AG04449 (cell line): ENCODE measurements at places on chromosomes 7 and 10.

GRCh38 chr7:22363756-22364422, 6.9 kb upstream of the RAPGEF5 start:
- DNase-seq: no peak

GRCh38 chr7:139259142-139259541, 28.1 kb downstream of the UBN2 start:
- no peak for DNase-seq

- peak; percentile 12 for DNase-seq
Observed at GRCh38 chr10:87589645-87590051, 70.0 kb upstream of the PAPSS2 start.

GRCh38 chr10:121079226-121079625, 228.1 kb downstream of the WDR11 start:
- no peak for DNase-seq

- DNase-seq: no peak
Observed at GRCh38 chr7:100021297-100021696, 5.9 kb downstream of the ZKSCAN1 start.

DNA sequence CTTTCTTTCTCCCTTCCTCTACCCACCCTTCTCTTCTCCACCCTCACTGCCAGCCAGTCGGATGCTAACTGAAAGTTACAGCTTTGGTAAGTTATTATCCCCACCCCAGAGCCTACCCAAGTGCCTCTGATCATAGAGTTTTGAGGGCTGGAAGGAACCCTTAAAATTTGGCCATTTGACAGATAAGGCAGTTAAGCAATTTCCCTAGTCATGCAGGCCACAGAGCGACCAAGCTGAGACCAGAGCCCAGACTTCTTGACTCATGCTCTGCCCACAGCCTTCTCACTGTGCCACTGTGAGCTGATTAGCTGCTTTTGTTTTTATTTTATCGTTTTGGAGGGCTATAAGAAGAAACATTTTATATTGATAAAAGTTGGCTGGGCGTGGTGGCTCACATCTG, 17.2 kb downstream of the SAP25 start:
- no peak for DNase-seq

DNA sequence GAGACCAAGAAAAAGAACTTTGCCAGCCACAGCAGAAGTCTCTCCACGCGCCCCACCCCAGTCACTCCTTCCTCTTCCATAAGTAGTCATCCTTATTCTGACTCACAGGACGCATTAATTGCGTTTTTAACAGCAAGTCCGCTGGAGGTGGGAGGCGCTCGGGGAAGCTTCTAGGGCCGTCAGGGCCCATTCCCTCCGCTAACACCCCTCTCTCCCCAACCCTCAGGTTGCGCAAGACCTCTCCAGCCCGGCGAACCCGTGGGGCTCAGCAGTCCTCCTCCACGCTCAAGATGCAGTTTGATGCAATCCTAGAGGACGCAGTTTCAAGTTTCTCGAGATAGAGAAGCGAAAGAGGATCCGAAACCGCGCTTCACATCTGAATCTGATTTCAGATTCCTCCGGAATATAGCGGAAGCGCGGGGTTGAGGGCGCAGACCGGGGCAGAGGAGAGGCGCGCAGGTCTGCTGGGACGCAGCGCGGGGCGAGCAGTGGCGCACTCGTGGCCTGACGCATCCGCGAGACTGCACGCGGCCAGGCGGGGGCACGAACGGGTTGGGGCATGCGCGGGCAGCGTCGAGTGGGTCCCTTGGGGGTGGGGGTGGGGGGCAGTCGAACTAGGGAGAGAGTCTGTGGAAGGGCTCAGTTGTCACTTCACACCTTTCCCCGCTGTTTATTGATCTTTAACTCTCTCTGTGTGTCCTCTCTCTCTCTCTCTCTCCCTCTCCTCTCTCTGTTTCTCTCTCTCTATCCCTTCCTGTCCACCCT, 37.8 kb upstream of the PSAP start:
- peak; percentile 44 for DNase-seq

DNA sequence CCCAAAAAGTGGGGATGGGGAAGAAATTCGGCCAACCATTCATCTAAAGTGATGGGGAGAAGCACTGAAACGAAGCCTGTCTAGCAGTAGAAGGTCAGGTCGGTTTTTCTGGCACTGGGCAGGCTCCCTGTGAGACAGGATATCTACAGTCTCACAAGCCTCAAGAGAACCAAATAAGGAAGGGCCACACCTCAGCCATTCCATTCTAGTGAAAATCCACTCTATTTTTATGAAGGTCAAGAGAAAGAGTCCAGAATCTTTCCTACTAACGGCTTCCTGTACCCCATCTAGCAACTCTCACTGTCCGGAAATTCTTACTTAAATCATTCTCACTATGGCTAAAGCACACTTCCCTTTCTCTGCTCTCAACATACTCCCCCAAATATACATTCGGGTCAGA, 267.1 kb downstream of the PRPF18 start:
- no peak for DNase-seq

DNA sequence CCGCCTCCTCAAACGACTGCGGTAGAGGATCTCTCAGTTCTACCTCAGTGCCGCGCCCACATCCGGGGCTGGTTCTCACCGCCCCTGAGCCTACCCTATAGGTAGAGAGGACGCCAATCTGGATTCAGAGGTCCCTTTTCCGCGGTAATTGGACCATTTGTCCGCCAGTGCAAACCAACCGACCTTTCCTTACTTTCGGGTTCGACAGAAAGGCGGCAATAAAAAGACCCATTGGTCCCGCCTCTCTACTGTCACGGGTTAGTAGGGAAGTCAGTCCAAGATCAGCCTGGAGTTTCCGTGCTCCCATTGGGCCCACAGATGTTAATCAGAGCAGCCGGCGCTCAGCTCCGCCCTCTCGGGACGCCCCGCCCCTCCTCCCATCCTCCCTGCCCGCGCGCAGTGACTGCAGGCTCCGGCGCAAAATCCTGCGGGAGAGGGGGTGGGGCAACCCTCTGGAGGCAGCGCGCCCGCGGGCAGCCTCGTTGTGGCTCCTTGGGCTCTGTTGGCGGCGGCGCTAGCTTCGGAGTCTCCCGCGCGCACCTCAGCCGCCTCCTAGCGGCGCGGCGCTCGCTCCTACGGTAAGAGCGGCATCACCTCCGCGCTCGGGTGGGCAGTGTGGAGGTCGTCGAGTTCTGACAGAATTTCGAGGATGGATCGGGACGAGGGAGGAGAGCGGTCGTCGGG, at the start of the genes PHTF2 and TMEM60:
Gene PHTF2 (plus strand): TSS at position 380 of the 684 bp plus-strand sequence.
Gene TMEM60 (minus strand): TSS at position 41 of the 684 bp plus-strand sequence. CDS start 4,061 bp downstream, outside the sequence.
- peak; percentile 99 for DNase-seq

GRCh38 chr7:106818736-106819135, 46.3 kb upstream of the PIK3CG start:
- DNase-seq: no peak

- no peak for DNase-seq
Observed at GRCh38 chr7:26626687-26627086, 237.7 kb downstream of the SKAP2 start.

DNA sequence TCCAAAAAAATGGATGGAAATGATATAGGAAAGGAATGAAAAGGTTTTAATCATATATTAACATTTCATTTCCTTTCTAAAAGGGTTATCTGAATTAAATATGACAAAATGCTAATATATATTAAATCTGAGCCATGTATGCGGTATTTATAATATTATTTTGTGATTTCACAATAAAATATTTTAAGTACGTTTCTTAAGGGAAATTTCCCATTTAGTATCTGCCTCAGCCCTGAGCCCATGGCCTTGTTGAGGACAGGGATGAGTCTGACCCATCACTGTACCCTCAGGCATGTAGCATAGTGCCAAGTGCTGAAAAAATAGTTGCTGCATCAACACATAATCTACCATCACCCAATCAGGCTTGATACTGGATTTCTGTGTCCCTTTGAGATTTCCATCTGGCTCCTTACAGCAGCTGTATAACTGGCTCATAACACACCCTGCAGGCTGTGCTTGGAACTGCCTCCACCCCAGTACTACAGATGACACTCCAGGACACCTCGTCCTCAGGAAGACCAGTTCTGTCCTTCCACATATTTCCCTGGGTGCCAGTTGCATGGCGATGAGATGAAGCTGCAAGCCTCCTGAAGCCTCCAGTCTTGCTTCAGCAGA, 59.4 kb upstream of the ASAH2 start:
- no peak for DNase-seq
